ENCODE measurements at places on chromosomes 1 and 21.

- no peak for DNase-seq
Observed at GRCh38 chr1:201778279-201779065, 50.5 kb upstream of the IPO9 start.

DNA sequence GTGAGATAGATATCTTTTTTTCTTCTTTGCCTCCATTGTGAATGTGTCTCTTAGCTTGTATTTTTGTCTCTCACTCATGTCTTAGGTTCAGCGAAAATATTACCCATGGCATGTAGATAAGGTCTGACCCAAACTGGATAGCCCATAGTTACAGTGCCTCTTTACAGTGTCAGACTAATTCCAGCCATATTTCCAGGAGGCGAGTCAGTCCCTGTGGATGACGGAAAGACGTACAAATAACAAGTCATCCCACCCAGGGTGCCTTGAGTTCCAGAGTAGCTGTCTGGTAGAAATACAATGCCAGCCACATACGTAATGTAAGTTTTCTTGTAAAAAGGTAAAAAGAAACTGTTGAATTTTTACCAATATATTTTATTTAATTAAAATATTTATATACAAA, 157.3 kb downstream of the ZNF281 start:
- no peak for DNase-seq

GRCh38 chr21:35342440-35342839, 293.3 kb upstream of the RUNX1 start:
- no peak for DNase-seq

GRCh38 chr1:114979278-114979891, 50.2 kb upstream of the TSHB start:
- DNase-seq: peak; percentile 71

GRCh38 chr1:231856426-231856825, 229.8 kb downstream of the DISC1 start:
- no peak for DNase-seq

DNA sequence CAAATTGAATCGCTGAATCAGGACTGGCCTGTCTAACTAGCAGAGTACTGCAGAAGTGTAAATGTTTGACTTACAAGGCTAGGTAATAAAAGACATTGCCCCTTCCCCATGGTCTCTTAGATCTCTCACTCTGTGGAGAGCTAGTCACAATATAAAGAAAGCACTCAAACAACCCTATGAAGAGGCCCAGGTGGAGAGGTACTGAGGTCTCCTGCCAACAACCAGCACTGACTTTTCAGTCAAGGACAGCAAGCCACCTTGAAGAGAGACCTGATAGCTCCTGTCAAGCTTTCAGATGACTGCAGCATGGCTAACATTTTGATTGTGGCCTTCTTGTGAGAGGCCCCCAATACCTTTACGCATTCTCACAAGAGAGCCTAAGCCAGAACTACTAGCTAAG, 18.5 kb downstream of the HFM1 start:
- no peak for DNase-seq

GRCh38 chr1:33388805-33389771, 41.8 kb downstream of the PHC2 start:
- no peak for DNase-seq

- no peak for DNase-seq
Observed at GRCh38 chr1:176469450-176470010, 6.6 kb downstream of the PAPPA2 start.

DNA sequence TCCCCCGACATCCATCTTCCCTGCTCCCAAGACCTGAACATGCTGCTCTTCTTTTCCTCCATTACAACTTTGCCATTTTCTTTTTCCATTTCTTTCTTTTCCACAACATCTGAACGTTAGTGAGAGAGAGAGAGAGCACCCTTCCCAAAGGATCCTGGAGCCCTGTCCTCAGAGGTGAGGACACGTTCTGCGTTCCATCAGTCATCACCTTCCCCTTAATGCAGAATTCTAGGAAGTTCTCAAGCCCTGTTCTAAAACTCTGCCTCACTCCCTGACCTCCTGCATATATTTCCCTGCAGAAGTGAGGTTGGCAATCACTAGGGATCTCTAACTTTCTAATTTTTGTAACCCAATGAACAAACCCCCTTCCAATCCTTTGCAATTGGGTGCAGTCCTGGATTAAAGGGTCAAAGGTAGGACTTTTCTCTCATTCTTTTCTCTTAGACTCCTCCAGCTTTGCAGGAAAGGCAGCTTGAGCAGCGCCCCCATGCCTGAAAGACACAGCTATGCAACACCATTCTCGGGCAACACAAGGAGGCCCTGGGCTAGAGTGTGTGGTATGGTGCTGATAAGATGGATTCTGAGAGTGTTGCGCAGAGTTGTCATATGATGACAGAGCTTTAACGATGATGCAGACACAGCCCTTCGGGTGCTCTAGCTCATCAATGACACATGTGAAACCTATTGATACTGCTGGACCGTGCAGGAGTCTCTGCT, 59.2 kb upstream of the TNR start:
- no peak for DNase-seq

DNA sequence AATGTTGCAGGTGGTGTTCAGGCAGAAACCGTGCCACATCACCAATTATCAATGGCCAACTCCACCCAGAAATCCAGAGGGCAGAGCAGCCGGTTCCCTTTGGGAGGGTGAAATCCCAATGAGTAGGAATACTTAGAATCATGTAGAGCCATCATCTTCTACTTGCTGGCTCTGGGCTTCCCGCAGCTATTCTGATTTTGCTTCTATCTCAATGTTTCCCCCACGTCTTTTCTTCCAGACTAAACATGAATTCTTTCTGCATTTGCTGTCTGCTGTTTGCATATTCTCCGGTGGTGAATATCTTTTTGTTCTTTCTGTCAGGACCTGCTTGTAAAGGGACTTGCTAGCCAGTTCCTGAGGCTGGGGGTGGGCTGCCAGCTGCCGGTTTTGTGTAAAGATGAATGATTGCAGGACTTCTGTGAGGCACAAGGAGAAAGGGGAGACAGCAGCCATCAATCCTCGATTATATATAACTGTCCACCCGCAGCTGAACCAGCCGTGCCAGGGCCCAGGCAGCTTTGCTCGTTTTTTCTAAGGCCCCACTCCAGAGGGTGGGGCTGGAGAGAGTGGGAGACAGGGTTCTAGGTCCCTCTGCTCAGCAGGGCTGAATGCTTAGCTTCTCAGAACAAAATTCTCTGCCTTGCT, 33.2 kb downstream of the PRAMEF20 start:
- DNase-seq: no peak

- no peak for DNase-seq
Observed at GRCh38 chr21:33089395-33090119, 19.6 kb downstream of the OLIG1 start.

GRCh38 chr1:31064718-31065309, 703 bp downstream of the PUM1 start:
- DNase-seq: peak; percentile 16

DNA sequence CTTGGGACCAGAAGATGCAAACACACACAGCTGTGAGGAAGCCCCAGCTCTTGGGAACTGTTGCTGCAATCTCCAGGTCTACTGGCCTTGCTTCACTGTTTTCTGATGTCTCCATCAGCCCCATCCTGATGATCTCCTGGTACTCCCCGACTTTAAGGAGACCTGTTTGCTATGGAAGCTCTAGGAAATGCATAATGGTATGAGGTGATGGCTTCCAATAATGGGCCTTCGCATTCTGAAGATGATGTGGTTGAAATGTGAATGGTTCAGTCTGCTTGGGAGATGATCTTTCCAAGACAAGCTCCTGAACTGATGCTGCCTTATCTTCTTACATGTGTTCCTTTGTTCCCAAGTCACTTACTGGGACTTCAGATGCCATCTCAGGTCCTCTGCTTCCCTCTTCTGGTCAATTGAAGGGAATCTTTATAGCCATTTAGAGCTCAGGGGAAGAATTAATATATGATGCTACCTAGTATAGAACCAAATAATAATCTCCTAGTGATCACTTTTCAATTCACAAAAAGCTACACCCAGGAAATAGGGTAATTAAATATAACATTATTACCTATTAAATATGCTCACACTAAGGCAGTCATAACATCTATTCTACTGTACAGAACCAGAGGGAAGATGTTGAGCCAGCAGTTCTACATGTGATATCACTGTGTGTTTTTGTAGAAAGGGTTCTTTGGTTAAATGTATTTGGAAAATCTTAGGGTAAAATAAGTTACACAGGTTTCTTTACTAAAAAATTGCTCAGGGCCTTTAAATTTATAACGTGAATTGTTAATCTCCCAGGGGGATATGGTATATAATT, 73.9 kb upstream of the VTCN1 start:
- DNase-seq: no peak

DNA sequence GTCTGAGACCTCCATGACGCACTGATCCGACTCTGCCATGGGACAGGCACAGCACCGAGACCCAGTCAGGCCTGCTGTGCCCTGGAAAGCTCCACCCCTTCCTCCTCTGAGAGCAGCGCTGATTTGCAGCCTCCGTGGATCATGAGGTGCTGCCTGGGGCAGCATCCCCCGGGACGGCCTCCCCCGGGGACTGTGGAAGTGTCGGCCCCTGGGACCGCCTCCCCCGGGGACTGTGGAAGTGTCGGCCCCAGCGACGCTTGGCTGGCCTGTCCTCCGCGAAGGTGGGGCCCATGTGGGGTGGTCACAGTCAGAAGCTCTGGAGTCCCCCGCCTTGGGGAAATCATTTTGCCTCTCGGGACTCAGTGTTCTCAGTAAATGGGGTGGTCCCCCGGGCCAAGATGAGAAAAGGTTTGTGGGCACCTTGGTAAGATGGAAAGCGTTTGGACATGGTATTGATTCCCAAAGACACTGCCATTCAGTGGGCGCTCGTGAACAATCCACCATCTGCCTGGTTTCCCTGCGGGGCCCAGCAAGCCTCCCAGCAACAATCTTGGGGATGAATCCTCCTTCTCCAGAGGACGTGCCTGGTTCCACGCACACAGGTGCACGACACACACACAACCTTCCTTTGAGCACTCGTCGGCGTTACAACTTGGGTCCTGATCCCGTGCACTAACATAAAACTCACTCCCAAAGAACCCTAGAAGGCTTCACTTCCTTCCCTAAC, 3.0 kb downstream of the TFF2 start:
- DNase-seq: no peak

DNA sequence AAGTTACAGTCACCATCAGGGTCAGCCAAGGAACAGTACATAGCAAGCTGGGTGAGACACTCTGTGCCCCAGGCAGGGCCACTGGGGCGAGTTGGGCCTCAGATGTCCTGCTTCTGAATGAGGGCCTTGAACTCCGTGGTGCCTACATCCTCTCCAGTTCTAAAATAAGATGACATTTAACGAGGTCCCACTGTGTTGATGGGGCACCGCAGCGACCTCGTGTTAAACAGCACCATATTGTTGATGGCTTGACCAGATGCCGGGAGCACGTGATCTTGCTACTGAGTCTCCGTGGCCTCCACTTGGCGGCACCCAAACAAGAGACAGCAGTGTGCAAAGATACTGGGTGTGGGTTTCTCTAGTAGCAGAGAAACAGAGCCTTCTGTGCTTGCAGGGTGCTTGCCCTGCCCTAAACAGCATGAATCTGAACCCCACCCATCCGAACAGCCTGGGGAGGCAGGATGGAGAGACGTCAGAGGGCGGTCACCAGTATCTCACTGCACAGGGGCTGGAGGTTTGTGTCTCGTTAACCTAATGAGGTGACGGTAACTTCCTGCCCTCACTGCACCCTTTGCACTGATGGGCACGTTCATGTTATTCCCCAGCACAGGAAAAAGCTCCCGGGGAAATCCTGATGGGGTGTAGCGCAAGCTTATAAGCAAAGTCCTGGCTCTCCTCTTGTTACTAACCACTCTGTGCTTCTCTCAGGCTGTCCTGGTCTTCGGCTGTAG, 324.4 kb downstream of the AJAP1 start:
- no peak for DNase-seq

DNA sequence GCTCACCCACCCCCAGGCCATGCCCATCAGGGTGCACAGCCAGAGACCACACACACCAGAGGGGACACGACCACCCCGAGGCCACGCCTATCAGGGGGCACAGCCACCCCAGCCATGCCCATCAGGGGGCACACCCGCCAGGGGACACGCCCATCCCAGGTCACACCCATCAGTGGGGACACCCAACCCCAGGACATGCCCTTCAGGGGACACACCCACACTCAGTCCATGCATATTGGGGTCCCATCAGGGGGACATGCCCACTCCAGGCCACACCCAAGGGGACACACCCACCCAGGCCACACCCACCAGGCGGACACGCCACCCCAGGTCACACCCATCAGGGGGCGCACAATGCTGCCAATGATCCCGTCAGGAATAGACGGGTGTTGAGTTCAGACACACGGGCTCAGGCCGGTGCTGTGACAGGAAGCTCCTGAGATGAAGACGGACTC, 20.7 kb downstream of the MCM3AP start:
- DNase-seq: no peak

- no peak for DNase-seq
Observed at GRCh38 chr1:224565186-224565585, 50.9 kb upstream of the CNIH3 start.

DNA sequence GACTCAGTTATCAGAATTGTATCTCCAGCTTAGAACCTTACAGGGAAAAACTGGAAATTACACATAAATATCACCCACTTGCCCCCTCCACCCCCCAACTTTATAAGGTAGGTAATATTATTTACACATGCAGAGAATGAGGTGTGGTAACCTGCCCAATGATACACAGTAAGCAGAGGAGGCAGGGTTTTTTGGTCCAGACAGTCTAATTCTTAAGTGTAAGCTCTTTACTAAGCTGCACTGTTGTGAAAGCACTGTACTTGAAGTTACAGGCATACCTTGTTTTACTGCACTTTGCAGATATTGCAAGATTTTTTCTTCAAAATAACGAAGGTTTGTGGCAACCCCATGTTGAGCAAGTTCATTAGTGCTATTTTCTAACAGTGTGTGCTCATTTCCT, 24.8 kb upstream of the MYOCOS start:
- no peak for DNase-seq

- no peak for DNase-seq
Observed at GRCh38 chr1:88990426-88990825, 2.0 kb downstream of the KYAT3 start.

DNA sequence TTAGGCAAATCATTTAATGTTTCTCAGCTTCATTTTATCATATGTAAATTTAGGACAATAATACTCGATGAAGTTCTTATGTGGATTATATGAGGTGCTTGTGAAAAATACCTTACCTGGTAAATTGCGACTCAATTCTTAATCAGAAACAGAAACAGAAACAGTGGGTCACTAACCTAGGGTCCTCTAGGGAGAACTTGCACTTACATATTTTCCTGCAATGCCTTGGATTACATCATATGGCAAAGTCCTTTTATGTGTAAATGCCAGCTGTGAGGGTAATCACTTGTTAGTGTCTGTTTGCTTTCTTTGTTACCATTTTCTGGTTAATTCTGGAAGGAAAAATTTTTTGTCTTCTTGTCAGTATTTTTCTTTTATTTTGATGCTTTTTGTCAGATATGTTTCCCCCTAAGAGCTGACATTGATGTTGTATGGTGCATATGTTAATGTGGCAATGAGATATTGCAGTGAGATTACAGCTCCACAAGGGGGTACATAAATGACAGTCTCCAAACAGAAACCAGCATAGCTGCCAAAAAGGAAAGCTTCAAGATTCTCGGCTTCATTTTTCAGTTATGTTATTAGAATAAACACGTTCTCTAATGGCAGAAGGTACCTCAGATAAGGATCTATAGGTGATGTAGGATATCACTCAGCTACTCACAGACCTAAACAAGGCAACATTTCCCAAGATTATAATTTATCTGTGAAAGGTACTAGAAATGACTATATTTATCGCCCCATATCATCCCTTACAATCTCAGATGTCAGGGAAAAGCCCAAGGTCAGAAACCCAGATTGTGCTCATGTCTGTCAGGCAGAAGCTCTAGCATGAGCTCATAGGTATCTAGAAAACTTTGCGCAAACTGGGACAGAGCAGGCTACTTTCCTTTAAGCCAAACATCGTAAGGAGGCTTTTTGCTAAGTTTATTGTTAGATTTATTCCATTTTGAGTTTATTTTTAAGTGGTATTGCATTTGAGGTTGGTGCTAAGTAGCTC, 119.9 kb downstream of the FASLG start:
- no peak for DNase-seq
